Germinal center (tissue), 1 donor: ENCODE measurements at places on chromosomes 7 and 10.

DNA sequence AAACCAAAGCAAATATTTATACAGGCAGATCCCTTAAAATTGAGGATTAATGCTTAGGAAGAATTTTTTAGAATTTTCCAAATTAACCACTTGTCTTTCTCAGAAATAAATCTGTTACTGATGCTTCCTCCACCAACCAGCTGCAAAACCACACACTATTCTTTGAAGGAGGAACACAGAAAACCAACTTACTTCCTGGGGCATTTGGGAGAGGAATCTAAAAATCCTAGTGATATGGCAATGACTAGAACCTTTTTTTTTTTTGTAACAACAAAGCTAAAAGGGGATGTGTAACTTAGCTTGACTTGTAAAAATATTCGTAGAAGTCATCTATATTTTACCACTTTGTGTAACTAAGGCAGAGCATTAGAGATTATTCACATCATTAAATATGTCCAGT is 5.1 kb upstream of the TM9SF3 start:
- DNase-seq, result no peak

DNA sequence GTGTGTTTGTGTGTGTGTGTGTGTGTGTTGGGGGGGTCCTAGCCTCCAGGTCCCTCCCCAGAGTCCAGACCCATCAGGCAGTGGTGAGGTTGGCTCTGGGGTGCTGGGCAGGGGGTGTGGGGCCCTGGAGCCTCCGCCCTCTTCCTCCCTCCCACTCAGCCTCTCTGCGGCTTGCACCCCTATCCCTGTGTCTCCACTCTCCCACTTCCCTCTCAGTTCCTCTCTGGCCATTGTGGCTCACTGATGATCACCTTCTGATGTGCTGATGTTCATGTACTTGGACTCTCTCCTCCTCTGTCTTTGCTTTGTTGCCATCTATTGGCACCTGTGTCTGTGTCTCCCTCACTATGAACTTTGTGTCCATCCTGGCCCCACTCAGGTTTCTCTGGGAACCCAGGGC is 298.7 kb downstream of the ZEB1 start:
- DNase-seq, result no peak

GRCh38 chr7:5421714-5422395 is 1.8 kb downstream of the TNRC18 start:
- no peak for DNase-seq

GRCh38 chr7:31000161-31000693 is 36.5 kb downstream of the GHRHR start:
- no peak for DNase-seq

DNA sequence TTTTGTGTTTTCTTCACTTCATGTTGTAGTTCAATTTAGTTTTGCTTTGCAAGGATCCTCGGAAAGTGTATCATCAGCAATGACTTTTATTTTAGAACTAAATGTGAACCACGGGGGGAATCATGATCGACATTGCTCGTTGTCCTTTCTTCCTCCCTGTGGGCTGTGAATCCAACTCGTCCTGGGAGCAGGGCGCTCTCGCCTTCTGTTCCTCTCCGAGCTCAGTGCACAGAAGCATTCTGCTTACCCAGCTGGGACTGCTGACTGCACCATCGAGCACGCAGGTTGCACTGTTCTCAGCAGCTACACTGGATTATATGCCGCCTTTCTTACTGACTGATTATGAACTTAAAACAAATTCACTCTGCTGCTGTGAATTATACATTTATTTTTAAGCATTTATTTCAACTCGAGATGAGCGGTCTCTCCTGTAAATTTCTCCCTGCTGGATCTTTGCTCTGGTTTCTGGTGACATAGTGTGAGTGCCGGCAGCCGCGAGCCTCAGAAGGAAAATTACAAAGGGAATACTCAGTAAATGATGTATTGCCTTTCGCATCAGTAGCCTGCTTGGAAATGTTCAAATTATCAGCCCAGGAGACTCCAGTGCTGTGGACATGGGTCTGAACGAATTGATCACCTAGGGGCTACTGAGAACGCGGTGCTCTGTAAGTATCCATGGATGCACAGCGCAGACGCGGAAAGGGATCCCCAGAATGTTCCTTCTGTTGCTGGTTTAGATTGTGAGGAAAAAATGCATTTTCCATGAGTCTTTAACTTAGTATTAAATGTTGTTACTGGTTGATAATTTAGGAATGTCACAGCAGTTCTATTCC is 92.6 kb downstream of the PTPRE start:
- DNase-seq, result no peak

DNA sequence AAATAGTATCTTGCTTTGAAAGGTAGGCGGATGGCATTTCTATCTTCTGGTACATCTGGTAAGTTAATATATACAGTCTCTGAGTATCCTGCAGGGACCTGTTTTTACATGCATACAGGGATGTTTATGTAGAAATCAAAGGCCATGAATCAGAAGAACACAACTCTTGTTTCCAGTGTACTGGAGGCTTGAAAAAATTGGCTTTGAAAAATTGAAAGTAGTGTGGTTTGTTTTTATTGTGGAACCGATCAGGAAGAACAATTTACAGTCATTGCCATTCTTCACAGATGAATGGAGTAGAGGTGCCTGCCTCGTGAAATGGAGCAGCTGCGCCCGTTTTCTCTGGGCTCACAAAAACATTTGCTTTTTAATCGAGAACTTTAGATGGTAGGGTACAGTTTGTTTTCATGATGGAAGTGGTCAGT is 54.0 kb upstream of the RPA3 start:
- DNase-seq, result peak; percentile 31

DNA sequence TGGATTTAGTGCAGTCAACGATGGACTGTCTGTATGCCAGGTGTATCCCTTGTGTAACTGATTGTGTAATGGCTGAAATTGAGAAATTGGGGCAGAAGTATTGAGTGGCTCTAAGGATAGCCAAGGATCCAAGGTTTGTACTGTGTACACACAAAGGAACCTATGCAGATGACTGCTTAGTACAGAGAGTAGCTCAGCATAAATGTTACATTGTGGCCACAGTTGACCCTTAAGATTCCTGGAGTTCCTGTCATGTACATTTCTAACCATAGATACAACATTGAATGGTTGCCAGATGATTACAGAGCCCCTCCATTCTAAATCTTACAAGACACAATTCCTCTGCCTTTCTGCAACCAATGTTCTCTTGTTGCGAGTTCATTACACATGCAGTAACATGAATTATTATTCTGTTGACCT is 25.3 kb downstream of the CCDC126 start:
- DNase-seq, result no peak

DNA sequence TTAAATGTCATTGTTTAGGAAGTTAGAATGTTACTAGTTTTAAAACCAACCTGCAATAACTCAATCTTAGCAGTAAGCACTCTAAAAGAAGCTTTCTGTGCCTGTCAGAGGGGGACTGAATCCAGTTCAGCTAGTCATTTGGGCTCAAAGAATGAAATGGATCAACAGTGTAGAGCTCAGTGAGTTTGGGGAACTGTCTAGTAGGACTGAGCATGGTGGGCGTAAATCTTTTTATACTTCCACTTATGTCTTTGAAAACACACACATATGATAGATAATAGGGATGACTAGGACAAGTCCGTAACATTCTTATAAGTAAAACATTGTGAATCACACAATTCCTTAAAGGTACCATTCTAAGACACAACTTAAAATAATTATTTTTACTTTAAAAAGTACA is 11.5 kb downstream of the GSAP start:
- DNase-seq, result no peak

DNA sequence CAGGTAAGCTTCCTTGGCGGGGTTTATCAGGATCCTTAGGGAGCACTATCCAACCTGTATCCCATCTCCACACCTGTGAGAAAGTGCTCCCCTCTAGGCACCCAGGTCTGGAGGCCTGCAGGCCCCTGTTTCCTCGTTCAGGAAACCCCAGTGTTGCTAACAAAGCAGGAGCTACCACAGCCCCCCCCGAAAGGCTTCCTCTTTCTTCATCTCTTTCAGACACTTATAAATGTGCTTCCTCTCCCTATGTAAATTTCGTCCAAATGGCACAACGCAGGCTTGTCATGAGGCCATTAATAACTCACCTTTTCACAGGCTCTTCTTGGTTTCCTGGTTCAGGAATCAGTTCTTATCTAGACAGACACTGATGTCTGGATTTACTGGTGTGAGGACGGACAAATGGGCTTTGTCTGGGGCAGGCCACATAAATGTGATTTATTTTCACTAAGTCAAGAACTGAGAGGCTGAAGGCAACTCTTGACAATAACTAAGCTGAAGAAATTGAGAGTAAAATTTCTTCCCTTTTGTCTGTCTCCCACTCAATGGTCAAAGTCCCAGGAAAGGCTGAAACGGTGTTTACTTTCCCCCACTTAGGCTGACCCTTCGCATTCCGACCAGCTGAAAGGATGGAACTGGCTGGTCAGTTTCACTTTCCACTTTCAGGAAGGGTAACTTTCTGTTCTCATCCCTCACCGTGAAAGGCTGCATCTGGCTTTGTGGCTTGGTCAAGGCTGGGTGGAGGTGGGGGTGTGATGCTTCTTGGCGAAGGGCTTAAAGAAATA is 46.8 kb downstream of the PIK3AP1 start:
- peak; percentile 80 for DNase-seq

DNA sequence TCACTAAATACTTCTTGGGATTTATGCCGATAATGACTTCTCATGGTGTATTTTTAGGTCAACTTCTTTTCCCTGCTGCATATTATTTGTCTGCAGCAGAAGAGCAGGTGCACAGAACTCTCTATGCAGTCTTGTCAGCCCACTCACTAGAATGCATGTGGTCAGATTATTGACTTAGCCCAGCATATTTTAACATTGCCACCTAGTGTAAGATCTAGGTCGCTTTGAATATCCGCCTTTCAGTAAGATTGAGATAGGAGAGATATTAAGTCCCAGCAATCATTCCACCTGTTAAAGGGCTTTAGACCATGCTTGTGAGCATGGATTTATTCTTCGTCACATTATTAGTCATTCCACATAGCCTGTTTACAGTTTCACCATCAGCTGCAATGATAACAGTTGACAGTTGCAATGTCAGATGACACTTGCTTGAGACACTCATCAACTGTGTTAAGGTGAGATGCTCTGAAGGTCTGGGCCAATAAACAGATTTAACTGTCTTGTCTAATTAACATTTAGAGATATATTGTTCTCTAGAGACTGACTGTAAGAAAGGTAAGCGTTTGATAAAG is 491.7 kb downstream of the ARL4A start:
- no peak for DNase-seq

GRCh38 chr10:113644185-113645120 is 19.4 kb downstream of the NRAP start:
- DNase-seq, result no peak
